ENCODE measurements at places on chromosomes 4 and X.

DNA sequence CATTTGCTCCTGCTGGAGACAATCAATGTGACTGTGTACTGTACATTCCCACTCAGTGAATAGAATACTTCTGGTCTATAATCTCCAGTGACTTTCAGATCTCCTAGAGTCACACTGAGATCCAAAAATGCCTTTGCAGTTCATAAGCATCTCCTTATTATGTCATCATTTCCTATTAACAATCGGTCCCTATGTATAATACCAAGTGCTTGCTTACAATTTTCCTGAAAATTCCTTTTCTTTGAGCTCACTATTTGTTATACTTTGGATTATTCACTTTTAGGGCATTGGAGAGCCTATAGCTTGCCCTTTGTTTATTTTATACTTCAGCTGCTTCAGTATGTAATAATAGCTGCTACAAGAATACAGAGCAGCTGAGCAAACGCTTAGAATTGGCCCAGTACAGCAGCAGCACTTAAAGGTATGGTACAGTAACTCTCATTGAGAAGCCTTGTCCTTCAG lies 313.0 kb downstream of the DCTD start:
- no peak for DNase-seq

- DNase-seq: no peak
These were observed 113.0 kb upstream of the PRDX4 start for GRCh38 chrX:23554304-23554703.

DNA sequence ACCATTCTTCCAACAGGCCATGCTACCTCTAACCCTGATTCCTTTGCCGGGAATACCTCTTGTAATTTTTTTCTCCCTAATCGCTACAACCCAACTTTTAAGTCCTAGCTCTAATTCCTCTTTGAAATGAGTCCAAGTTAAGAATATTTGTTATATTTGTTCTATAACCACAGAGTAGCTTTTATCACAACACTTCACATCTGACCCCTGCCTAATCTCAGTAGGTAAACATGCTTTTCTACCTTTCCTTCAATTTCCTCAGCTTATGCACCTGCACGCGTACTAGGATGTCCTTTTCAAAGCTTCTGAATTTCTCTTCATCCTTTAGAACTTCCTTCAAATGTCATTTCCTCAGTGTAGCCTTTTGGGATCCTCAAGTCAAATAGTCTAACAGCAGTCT lies 915.5 kb upstream of the LCORL start:
- DNase-seq: no peak

- no peak for DNase-seq
These were observed 186.2 kb downstream of the PTTG2 start for GRCh38 chr4:38146383-38146782.

- no peak for DNase-seq
These were observed 210.4 kb downstream of the PAPSS1 start for GRCh38 chr4:107509615-107510014.

- DNase-seq: no peak
These were observed 14.3 kb upstream of the TSPAN5 start for GRCh38 chr4:98672583-98673287.

DNA sequence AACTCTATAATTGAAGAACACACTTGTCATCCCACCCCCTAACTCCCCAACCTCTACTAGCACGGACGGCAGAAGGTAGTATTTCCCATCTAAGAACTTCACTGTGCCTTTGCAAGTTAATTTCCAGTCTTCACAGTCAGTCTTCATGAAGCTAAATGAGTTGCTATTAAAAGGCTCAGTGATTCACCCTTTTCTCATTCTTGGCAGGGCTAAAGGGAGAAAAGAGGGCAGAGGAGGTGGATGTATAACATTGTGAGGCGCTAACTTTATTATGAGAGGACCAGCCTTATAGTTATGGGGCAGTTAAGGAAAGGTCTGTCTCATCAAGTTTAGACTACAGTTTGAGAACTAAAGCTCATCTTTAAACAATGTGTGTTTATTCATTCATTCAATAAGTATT lies 161.0 kb upstream of the S100G start:
- DNase-seq: no peak

- DNase-seq: no peak
These were observed 27.6 kb downstream of the CYLC1 start for GRCh38 chrX:83888585-83888984.

DNA sequence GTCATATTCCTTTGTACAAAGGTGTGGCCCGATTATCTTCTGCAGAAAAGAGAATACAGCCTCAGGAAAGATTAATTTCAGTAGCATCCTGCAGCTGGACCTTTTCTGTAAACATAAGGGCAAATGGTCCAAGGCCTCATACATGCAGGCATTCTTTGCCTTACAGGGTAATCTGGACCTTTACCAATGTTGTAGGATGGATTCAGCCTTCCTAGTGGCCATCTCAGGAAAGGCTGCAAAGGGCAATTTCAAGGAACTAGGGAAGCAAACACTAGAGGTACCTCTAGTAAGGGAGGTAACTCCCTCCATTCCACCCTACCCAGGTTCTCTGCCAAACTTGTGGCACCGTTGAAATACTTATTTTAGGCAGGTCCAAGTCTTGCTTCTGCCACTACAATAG lies 43.0 kb downstream of the UGT2B28 start:
- DNase-seq: no peak

GRCh38 chr4:117224256-117224655 lies 138.9 kb upstream of the TRAM1L1 start:
- no peak for DNase-seq

- DNase-seq: no peak
These were observed 10.6 kb downstream of the UVSSA start for GRCh38 chr4:1357356-1358248.

DNA sequence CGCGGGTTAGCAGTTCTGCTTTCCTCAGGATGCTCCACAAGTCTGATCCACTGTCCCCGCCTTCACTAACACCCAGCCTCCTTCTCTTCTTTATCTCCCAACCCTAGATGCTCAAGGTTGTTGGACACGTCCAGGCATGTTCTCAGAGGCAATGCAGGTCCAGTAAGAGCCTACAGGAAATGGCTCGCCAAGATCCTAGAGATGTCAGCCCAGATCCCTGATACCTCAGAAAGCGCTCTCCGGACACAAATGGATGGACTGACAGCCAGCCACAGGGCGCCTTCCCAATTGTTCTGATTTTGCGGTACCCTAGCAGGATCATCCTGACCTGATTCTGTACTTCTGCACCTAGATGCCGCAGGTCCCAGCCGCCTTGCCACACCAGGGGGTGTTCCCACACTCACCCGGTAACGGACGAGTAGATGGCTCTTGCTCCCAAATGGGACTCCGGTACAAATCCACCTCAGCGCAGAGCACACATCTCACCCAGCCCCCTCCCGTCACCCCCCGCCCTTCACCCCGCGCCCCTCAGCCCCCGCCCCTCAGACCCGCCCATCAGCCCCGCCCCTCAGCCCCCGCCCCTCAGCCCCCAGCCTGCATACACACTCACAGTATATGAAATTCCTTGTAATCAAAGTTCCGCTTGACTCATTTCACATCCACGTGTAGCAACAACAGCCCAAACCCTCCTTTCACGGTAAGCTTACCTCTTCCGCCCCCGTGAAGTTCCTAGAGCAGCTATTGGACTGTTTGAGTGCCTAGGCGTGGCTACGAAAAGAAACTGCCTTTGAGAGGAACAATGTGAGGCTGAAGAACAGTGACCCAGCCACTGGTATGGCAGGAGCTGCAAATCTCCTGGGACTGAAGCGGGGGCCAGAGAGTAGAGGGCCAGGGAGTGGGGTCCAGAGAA lies at the start of gene EDA2R:
Gene EDA2R, minus strand, starts transcription at position 488 of the 910 bp plus-strand sequence. CDS start 23,058 bp downstream, outside the sequence.
- peak; percentile 35 for DNase-seq

GRCh38 chr4:145739845-145740244 lies 59.9 kb downstream of the C4orf51 start:
- no peak for DNase-seq

DNA sequence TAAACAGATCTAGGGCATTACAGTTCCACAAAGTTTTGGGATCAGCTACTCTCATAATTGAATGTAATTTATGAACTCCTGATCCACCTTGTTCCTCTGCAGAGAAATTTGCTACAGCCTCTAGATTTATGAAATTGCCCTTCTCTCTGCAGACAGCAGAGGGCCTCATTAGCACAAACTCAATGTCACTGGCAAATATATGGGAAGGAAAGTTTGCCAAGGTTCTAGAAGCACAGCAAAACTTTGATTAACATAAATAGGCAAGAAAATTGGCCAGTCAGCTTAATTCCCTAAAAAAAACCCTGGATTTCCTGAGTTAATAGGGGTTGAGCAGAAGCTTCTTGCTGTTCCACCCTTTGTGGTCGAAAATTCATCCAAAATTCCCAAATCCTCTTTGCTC lies 31.5 kb downstream of the PRPS1 start:
- peak; percentile 34 for DNase-seq

DNA sequence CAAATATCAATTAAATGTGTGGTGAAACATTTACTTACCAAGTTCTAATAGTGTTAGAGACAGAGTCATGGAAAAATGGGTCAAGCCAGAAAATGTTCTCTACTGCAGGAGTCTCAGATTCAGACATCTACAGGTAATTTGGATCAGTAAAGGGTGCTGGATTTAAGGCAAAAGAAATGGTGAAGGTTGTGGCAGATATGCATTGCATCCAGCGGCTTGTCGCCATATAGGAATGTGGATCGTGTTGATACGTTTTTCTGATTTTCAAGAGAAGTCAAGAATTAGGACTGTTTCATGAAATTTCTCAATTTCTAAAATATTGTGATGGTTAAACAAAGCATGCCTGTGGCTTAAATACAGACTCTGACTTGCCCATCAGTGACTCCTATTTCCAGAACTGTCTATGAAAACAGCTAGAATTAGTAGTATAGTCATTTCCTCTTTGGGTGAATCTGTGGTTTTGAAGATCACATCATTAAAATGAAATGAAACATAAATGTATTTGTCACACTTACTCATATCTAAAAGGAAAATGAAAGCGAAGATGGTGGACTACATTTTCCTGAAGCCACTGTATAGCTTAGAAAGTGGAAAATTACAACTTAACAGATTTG lies 110.1 kb upstream of the VEGFC start:
- DNase-seq: no peak

DNA sequence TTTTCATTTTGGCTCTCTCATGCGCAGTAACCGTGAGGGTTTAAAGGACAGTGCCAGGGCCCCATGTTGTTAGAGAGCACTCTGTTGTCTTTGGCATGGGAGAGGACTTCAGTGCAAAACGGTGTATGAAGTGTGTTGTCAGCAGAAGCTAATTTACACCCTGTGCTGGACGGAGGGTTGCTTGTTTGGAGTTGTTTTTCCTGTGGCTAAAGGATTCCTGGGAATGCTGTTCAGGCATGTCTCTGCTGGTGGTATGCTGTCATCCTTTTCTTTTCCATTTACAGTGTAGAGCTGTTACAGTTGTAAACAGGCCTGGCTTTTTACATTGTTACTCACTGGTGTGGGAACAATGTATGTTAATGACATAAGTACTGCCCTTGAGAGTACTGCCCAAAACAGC lies 206.3 kb downstream of the CBR4 start:
- DNase-seq: no peak
